ENCODE measurements at places on chromosomes 12 and 14. TPM values are rescaled to one million over a fixed set of nuclear protein-coding genes. Genes with fewer than 3 reads are reported as not detected.

GRCh38 chr14:105167303-105168092 is 1.1 kb downstream of the JAG2 start:
- DNase-seq, result no peak

DNA sequence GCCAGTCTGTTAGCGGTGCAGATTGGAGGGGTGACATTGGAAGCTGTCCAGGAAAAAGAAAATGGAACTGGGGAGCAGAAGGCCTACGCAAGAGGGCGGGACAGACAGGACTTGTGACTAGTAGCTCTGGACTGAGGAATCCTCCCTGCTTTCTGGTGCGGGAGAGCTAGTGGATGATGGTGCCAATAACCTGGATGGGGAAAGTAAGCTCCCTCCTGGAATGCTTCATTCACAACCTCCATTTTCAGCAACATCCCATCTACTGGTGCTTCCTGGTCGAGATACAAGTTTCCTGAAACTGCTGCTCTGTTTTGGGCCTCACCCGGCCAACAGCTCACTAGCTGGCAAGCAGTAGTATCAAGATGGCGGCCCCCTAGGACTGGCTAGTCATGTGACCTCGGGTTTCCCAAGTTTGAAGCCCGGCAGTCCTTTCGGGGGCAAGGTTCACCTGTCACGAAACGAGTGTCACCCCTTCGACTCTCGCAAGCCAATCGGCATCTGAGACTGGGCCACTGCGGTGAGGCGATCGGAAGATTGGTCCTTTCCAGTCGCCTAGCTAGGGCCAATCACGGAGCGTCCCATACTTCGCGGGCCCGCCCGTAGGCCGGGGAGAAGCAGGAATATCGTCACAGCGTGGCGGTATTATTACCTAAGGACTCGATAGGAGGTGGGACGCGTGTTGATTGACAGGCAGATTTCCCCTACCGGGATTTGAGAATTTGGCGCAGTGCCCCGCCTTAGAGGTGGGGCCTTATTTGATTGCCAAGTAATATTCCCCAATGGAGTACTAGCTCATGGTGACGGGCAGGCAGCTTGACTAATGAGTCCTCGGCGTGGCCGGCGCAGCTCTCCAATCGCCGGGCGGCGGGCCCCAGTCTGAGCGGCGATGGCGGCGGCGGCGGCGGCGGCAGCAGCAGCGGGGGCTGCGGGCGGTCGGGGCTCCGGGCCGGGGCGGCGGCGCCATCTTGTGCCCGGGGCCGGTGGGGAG is at the start of gene PABPN1:
Gene PABPN1, plus strand, starts transcription at position 874 of the 988 bp plus-strand sequence. Its CDS starts 13 bp downstream, at position 887.
- peak; percentile 98 for DNase-seq

DNA sequence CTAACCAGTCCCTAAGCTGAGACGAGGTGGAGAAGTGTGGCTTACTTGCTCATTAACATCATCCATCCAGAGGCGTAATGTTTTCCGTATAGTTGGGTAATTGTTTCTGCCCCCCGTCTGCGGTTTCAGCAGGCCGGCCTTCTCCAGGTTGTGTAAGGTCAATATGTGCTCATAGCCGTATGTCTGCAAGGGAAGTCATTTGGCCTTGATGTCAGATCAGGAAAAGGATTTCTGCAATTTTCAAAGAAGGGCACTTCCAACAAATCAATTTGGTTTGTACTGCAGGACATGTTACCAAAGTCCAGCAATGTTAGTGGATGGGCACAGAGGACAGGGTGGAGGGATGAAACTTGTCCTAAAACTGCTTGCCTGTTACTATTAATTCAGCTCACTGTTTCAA is 9.9 kb upstream of the DIABLO start:
- no peak for DNase-seq

GRCh38 chr14:37826869-37827268 is 231.4 kb downstream of the TTC6 start:
- DNase-seq, result no peak

NPFF gene
- total RNA-seq, result not detected

- DNase-seq, result no peak
These were observed 765.2 kb downstream of the NOVA1 start for GRCh38 chr14:25832585-25832984.

DNA sequence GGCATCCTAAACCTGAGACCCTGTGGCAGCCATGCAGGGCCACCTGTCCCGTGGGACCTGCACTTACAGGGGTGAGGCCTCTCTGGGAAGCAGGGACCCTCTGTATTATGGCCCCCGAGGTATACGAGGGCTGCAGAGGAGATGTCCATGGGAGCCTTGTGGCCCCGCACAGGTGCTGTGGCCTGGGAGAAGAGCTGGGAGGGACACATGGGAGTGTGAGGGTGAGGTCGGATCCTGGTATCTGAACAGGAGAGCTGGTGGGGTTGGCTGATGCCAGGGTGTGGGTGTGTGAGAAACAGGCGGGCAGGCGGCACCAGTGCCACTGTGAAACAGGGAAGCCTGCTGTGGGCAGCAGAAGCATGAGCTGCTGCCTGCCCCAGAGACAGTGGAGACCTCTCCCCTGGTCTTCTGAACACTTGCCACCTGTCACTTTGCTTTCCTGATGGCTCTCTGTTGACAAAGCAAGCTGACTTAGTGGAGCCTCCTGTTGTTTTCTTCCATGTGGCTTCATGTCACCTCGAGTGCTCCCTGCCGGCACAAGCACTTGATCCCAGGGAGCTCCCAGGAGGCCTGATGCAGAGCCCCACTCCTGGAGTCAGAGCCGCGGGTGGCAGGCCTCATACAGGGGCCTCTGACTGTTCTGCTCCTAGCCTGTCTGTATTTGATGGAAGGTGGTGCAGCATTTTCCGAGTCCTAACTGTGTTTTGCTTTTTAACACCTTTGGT is 19.8 kb upstream of the AMN start:
- DNase-seq, result no peak

DNA sequence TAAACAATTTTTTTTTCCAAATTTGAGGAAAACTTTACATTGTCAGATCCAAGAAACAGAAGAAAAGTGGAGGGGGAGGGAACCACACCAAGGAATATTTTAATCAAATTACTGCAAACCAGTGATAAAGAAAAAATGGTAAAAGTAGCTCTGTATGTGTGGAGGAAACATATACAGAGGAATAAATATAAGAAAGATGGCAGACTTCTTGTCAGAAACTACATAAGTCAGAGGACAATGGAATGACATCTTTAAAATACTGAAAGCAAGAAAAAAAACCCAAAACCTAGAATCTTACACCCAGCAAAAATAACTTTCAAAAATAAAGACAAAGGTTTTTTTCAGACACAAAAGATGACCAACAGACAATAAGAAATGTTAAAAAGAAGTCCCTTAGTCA is 10.2 kb upstream of the LLPH start:
- DNase-seq, result no peak

DNA sequence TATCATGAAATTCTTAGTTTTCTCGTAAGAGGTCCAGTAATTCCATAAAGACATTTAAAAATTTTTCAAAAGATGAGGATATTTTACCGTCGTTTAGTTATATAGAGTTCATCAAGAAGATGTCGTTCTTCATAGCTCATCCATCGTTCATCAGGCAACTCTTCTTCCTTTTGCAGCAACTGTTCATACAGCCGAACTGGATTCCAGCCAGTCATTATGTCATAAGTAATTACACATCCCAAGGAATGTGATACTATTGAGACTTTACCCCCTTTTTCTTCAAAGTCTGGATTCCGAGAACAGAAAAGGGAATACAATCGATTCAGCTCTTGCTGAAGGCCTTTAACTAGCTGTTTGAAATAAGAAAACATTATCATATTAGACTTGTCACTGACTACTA is 90.3 kb downstream of the DDHD1 start:
- no peak for DNase-seq

PSMA6 gene
- 80.8 TPM for total RNA-seq

DNA sequence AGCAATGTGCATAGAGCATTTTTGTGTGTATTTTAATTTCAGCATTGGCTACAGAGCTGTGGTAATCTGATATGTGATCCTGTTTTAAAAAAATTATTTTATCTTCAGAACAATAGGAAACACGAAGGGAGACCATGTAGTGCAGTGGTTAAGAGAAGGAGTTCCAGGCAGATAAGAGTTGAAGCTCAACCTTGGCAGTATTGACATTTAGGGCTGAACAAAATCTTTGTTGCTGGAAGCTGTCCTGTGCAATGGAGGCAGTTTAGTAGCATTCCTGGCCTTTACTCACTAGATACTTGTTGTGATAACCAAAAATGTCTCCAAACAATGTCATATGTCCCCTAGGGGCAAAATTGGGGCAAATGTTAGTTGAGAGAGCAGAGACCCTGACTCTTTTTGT is 59.2 kb downstream of the CHST11 start:
- DNase-seq, result no peak

PTPRO gene
- 2.8 TPM for total RNA-seq

TSFM gene
- total RNA-seq, result 25.8 TPM

GRCh38 chr14:53209370-53209769 is 56.2 kb upstream of the DDHD1 start:
- DNase-seq, result no peak

GRCh38 chr12:130164936-130165335 is 2.7 kb downstream of the FZD10 start:
- no peak for DNase-seq

DNA sequence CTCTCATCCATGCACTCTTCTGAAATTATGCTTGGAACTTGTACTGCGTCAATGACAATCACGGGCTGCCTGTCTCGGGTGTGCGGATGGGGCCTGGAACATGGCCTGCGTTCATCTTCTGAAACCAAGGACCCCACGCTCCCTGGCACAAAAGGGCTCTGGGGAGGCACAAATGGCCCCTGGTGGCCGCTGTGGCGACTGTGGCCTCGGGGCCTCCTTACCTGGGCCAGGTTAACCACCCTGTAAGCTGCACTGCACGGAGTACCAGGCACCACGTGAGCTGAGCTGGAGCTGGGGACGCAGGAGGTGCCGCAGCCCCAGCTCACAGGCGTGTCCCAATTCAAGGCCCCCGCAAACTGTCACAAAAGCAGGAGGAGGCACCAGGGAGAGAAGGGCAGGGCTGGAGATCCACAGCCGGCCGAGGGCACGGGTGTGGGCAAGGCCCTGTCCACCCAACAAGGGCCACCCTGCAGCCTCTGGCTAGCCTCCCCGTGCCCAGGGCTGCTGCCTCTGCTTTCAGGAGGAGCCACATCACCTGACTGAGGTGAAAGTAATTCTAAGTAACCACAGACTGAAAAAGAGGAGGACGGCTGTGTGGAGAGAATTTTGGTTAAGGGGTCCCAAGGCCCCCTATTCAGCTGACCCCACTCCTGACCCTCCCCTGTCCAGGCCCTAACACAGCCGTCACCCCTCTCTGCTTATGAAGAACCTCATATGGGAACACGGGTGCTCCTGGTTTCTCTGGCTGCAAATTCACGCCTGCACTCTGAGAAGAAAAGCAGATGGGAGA is 61.1 kb upstream of the GALNT9 start:
- no peak for DNase-seq

GRCh38 chr14:56002876-56003625 is 115.2 kb upstream of the PELI2 start:
- DNase-seq, result peak; percentile 14

DNA sequence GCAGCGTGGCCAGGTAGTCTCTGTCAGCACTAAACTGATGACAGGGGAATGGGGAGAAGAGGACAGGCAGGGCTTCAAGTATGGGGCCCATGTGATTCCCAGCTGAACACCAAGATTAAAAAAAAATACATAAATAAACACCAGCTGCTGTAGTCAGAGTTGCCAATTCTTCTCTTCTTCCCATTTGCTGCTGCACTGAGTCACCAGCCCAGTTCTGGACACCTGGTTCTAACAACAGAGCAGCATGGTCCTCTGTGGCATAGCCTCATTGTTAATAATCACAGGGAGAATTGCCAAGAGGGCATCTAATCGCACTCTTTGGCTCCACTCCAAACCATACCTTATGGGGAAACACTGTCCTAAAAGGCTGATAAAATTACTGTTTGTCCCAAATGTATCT is 15.1 kb downstream of the PPM1H start:
- DNase-seq, result no peak

DNA sequence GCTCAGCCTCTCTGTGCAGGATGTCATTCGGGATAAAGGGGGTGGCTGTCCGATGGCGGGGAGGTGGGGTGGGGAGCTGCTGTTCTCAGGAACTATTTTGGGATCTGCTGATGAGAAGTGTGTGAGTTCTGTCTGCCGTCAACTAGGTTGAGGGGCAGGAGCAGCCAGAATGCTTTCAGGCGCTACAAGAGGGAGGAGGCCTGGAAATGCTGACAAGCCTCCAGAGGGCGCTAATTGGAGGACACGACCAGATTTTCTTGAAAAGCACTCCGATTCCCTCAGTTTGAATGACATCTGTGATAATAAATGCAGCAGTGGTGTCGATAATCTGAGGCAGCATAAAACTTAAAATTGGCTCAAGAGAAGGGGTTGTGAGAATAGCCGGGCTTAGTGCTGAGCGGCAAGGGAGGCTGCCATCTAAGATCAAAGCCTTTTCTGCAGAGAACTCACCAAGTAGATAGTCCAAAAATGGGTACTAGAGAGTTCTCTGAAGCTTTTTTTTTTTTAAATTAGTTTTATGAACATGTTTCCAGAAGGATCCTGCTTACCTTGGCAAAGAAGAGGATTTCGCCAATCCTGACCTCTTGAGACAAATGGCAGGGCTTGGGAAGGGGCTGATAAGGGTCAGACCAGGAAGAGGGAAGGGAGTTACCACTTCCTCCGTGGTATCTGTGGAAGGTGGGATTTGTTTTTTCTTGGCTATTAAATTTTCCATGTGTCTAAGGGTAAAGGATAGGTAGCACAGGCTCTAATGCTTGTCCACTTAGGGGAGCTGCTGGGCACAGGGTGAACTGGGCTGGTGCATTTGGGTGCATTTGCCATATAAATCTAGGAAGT is 94.4 kb downstream of the CRACR2A start:
- DNase-seq, result peak; percentile 18

WNT5B gene
- not detected for total RNA-seq

DNA sequence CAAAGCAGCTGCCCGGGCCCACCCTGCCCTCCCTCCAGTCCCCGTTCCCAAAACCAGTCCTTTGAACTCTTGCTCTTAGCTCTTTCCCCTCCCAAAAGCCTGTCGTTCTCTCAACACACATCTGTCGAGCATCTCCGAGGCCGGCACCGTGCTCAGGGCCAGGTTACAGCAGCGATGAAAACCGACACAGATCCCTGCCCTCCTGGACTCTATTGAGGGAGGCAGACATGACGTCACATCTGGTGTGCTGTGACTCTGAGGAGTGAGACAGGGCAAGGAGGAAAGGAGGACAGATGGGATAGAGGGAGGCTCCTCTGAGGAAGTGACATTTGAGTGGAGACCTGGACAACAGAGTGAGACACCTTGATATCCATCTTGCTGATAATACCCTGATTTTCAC is 34.6 kb upstream of the PWP1 start:
- no peak for DNase-seq

PTPN6 gene
- 79.0 TPM for total RNA-seq

NGDN gene
- 149 TPM for total RNA-seq

GRCh38 chr12:128298091-128298748 is 31.2 kb downstream of the TMEM132C start:
- no peak for DNase-seq

GRCh38 chr12:88923631-88924030 is 343.4 kb upstream of the KITLG start:
- no peak for DNase-seq

- no peak for DNase-seq
These were observed 222.5 kb downstream of the PIK3C2G start for GRCh38 chr12:18483698-18484325.

- no peak for DNase-seq
These were observed 1498.5 kb upstream of the TMEM132C start for GRCh38 chr12:126768517-126768916.

GRCh38 chr12:120590741-120591407 is 9.7 kb upstream of the POP5 start:
- DNase-seq, result no peak

DYNLL1 gene
- total RNA-seq, result 23.6 TPM

- no peak for DNase-seq
These were observed 83.1 kb upstream of the PAWR start for GRCh38 chr12:79773896-79774295.

Data from CD4-positive, alpha-beta T cell (primary cell).